ENCODE measurements at places on chromosomes 11 and 22.

DNA sequence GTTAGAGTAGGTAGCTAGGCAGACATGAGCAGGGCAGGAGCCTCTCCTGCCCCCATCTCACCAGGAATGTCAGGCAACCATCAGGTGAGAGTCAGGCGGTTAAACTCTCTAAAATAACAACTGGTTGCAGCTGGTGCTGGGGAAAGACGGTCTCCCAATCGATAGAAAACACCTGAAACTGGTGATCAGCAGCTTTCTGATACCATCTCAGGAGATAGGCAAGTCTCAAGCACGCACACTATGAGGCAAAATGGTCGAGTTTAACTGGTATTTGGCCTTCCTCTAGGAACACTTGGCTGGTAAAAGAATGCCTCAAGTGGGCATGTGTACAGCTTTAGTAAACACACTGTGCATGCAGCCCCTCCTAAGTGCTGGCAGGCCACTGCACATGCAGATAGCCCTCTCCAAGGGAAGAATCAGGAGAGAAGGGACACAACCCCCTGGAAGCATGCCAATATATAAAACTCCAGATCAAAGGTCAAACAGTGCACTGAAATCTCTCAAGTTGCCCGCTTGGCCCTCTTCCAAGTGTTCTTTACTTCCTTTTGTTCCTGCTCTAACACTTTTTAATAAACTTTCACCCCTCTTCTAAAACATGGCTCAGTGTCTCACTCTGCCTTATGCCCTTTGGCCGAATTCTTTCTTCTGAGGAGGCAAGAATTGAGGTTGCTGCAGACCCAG lies 88.7 kb downstream of the USP35 start:
- ATAC-seq = no peak

- no peak for ATAC-seq
Observed at GRCh38 chr11:121159741-121160140, 58.7 kb downstream of the TECTA start.

GRCh38 chr22:45758603-45759002 lies 87.0 kb downstream of the ATXN10 start:
- ATAC-seq = no peak

GRCh38 chr22:49601614-49602321 lies 225.9 kb downstream of the BRD1 start:
- no peak for ATAC-seq

DNA sequence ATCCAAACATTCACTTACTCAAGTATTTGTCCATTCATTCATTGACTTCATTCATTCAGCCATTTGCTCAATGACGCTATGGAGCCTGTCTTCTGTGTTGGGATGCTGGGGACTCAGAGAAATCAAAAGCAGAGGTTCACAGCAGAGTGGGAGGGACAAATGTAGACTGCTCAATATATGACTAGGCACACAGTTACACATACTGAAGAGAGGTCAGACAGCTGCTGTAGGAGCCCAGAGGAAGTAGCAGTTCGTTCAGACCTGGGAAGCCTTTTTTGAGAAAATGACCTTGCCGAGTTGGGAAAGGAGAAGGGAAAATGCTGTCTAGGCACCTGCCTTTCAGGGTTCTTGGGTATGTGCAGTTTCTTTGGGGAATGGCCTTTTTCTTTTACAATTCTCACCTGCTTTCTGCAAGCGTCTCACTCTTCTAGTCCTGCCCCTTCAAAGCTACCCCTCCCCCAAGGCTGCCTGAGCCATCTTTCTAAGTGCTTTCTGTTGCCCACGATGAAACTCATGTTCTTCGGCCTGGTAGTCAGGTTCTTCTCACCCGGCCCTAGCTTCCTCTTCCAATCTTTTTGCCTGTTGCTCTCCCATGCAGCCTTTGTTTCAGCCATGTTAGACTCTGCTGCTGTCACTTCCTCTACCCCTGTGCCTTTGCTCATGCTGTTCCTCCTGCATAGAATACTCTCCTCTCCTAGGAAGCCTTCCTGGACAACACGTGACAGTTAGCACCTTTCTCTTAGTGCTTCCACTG lies 4.2 kb upstream of the UVRAG start:
- ATAC-seq = no peak

DNA sequence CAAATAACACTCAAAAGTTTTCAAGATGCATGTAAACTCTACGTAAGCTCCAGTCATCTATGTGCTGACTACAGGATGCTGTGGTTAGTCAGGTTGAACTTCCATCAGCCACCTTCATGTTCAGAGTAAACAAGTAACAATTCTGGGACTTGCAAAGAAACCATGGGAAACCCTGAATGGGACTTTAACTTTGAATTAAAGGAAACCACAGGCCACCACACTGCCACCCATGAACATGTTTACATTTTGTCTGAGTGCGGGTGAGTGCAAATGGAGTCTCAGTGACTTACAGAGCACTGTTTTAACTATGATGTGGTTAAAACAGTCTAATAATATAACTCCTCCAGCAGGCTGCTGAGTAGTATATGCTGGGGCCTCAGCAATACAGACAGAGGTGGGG lies 12.9 kb upstream of the SYTL2 start:
- ATAC-seq = peak; percentile 75

DNA sequence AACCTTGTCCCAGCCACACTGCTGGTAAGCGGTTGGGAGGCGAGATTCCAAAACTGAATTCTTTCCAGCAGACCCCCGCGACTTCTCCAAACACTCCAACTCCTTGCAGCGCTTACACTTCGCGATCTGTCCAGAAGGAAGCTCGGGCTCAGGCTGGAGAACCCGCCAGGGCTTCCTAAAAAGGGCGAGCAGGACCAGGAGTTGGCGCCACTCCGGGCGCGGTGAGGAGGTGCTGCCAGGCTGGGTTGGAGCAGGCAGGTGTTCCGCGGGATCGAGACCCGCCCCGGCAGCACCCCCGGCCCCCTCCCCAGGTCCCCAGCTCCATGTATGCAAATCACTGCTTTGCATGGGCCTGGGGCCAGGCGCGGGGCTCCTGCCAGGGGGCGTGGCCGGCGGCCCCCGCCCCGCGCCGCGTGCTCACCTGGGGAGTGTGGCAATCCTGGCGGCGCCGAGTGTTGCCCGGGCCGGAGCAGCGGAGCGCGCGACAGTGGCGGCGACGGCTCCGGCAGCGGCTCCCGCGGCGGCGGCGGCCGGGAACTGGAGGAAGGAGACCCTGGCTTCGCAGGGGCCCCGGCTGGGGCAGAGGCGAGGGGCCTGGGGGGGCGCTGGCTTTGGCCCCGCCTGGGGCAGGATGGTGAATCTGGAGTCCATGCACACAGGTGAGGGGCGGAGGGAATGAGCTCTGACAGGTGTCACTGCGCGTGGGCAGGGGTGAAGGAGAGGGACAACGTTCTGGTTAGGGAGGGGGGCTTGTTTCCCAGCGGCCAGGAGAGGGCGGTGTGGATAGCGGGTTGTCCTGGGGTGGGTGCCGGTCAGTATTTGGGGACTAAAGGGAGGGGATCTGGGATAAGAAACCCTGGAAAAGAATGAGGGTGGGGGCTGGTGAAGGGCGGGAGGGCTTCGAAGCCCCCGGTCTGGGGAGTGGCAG lies at the start of gene POU2F3:
TSS of gene POU2F3 (plus strand) at position 428 of the 928 bp plus-strand sequence. CDS start at position 632, 204 bp downstream.
- no peak for ATAC-seq

DNA sequence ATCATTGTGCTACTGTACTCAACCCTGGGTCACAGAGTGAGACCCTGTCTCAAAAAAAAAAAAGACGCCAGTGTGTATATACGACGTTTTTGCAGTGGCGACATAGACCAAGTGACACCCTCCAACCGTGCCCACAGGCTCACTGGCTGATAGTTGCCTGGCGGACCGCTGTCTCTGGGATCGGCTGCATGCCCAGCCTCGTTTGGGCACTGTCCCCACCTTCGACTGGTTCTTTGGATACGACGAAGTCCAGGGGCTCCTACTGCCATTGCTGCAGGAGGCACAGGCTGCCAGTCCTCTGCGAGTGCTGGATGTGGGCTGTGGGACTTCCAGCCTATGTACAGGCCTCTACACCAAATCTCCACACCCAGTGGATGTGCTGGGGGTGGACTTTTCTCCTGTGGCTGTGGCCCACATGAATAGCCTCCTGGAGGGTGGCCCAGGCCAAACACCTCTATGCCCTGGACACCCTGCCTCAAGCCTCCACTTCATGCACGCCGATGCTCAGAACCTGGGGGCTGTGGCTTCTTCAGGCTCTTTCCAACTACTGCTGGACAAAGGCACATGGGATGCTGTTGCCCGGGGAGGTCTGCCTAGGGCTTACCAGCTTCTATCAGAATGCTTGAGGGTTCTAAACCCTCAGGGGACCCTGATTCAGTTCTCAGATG lies 1.3 kb downstream of the CSKMT start:
- no peak for ATAC-seq

- no peak for ATAC-seq
Observed at GRCh38 chr22:37328017-37328416, 45.7 kb downstream of the CYTH4 start.

DNA sequence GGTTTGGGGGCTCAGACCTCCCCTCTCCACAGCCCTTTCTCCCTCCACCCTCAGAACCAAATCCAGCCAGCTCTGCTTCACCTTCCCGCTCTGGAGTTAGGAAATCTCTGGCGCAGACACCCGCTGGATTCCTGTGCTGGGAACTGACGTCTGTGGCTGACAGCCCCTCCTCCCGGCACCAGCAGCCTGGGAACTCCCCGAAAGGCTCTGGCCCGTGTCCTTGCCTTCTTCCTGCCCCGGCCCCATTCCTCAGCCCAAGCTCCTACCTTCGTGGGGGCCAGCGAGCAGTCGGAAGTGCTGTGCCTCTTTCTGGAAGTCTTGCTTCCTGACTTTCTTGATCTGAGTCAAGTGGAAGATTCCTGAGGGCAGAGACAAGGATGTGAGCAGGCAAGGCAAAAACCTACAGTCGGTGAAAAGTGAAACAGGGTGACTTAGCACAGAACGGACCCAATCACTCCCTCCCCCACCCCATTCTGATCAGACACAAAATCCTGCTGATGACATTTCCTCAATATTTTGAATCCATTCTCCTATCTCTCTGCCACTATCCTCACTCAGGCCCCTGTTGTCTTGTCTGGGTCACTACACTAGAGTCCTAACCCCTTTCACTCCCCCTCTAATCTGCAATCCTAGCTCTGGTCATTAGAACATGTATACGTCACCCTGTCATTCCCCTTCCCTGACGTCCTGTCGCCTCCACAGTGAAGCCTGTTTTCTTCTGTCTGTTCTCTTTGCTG lies 34.1 kb downstream of the CHRDL2 start:
- no peak for ATAC-seq

DNA sequence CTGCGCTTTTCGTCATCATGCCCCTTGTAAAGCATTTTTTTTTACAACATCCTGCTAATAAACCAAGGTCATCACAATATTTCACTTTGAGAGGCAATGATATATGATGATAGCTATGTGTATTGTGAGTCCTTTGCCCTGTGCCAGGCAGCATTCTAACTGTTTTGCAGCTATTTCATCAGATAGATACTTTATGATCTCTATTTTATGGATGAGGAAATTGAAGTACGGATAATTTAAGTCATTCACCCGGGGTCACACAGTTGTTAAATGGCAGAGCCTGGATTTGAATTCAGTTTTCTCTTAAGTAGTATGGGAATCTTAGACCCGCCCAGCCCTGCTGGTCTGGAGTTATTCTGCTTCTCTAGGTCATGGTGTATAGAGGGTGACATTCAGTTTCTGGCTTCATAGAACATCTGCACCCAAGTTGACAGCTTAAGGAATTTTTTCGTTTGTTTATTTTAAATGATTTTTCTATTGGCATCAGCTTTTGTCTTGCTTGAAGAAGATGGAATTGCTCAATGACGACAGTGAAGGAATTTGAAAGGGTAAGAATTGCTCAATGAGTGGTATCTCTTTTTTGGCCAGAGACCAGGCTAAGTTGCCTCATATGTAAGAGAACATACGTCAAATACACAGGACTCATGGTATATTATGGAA lies 926 bp downstream of the PRR5L start:
- ATAC-seq = no peak

GRCh38 chr11:124676386-124676785 lies 2.7 kb downstream of the SPA17 start:
- ATAC-seq = no peak

- no peak for ATAC-seq
Observed at GRCh38 chr11:92941676-92942571, 27.5 kb upstream of the MTNR1B start.

GRCh38 chr11:114326776-114327175 lies 30.6 kb downstream of the NNMT start:
- ATAC-seq = no peak

DNA sequence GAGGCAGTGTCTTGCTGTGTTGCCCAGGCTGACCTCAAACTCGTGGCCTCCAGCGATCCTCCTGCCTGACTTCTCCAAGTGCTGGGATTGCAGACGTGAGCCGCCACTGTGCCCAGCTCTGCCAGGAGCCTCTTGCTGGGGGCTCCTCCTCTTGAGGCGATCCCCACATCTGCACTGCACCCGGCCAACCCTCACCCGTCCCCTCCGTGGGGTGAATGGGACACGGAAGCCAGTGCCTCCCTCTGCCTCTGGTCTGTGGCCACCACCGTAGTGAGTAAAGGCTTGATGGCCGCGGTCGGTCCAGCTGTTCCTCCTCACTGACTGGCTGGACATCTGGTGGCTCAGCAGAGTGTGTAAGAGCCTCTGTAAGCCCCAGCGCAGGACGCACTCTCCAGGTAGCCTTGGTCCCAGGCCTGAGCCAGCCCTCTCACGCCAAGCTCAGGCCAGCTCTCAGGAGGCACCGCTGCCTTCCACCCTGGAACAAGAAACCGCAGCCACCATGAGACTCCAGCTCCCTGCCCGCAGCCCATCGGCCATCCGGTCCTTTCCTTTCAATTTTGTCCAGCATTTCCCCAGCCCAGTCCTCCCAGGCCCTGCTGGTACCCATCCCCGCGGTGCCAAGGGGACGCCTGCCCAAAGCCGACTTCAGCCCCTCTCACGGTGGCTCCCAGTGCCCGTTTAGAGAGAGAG lies 100.3 kb downstream of the BRD1 start:
- ATAC-seq = no peak

DNA sequence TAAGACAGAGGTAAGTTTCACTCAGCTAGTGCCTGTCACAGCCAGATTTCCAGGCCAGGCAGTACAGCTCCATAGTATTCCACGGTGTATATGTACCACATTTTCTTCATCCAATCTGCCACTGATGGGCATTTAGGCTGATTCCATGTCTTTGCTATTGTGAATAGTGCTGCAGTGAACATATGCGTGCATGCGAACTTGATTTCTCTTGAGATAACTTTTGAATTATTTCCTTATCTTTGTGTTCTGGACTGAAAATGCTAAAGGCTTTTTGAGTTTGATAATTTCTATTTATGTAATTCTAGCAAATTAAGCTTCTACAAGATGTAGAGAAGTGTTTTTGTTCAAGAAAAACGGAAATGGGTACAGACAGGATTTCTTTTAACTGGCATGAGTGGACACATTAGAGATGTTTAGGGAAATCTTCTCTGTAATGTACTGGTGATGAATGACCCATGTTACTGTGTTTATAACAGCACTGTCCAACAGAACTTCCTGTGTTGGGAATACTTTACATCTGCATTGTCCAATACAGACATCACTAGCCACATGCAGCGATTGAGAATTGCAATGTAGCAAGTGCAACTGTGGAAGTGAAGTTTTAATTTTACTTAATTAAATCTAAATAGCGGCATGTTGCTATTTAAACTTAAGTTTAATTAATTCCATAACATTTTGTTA lies 151.3 kb downstream of the CADM1 start:
- no peak for ATAC-seq
